H1 (cell line): ENCODE measurements at places on chromosomes 1 and 21.

GRCh38 chr1:55957276-55957675 lies 622.1 kb downstream of the PLPP3 start:
- no peaks in the 10 kb centered on the region for H3K4me1 ChIP-seq
- DNase-seq: no peak
- H3K36me3 ChIP-seq: no peaks in the 10 kb centered on the region
- H3K27me3 ChIP-seq: no peaks in the 10 kb centered on the region
- H3K27ac ChIP-seq: no peak overlapping the region

DNA sequence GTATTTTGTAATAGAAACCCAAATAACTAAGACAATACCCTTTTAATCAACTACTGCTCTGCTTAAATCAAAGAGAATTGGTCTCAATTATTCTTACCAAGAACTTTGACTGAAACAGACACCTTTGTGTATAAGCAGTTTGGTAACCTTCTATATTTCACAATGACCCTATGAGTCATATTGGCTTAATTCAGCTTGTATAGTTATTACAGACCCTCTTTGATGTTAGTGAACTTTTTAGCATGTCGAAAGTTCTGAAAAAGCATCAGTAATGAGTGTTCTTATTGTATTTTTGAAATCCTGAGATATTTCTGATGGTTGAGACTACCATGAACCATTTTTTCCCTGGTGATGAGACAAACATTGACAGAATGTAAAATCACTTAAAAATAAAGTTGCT lies 43.3 kb upstream of the RABGAP1L start:
- H3K4me3 ChIP-seq: no peak overlapping the region
- no peaks in the 10 kb centered on the region for H3K36me3 ChIP-seq
- H3K27ac ChIP-seq: no peak overlapping the region
- no peaks in the 10 kb centered on the region for H3K27me3 ChIP-seq
- no peaks in the 10 kb centered on the region for H3K4me1 ChIP-seq

DNA sequence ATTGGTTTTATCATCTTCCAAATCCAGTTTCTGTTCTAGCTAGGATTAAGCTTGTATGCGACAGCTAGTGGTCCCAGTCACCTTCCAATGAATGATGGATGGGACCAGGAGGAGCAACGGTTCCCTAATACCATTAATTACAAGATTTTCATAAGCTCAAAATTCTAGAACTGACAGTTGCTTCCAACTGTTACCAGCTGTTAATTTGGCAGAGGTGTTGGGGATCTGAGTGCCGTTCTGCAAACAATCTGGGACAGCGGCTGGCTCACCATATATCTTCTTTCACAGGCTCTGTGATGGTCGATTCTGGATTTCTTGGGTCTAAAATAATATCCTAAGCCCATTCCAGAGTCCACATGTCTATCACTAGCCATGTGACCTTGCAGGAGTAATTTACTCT lies 34.5 kb upstream of the RALGPS2 start:
- no peak overlapping the region for H3K27ac ChIP-seq
- H3K4me1 ChIP-seq: no peaks in the 10 kb centered on the region
- H3K4me3 ChIP-seq: no peak overlapping the region
- no peaks in the 10 kb centered on the region for H3K36me3 ChIP-seq
- no peak for DNase-seq
- no peaks in the 10 kb centered on the region for H3K27me3 ChIP-seq

- no peaks in the 10 kb centered on the region for H3K4me1 ChIP-seq
- no peaks in the 10 kb centered on the region for H3K27me3 ChIP-seq
- H3K36me3 ChIP-seq: 0 out of 2 replicates have a peak, but pooled peaks cover 7% of the 10 kb centered on the region
- no peak overlapping the region for H3K27ac ChIP-seq
- no peak for DNase-seq
These were observed 883 bp downstream of the LAMTOR2 start for GRCh38 chr1:156055281-156056048.

DNA sequence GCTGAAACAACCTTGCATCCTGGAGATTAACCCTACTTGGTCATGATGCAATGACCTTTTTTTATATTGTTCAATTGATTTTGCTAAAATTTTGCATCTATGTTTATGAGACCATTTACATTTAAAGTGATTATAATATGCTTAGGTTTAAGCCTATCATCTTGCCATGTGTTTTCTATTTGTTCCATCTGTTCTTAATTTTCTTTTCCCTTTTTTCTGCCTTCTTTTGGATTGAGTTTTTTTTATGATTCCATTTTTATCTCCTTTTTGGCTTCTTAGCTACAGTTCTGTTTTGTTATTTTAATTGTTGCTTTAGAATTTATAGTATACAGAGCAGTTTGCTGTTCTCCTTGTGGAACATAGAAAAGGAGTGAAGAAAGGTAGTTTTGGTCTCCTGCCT lies 385.1 kb upstream of the USP24 start:
- H3K27me3 ChIP-seq: no peaks in the 10 kb centered on the region
- no peak overlapping the region for H3K4me3 ChIP-seq
- H3K27ac ChIP-seq: no peak overlapping the region
- H3K36me3 ChIP-seq: no peaks in the 10 kb centered on the region
- H3K4me1 ChIP-seq: no peaks in the 10 kb centered on the region

- H3K27me3 ChIP-seq: no peaks in the 10 kb centered on the region
These were observed 713.5 kb downstream of the AMY1C start for GRCh38 chr1:104463126-104463697.

- no peak overlapping the region for H3K4me3 ChIP-seq
- H3K4me1 ChIP-seq: no peaks in the 10 kb centered on the region
- H3K27ac ChIP-seq: no peak overlapping the region
- DNase-seq: no peak
- H3K36me3 ChIP-seq: no peaks in the 10 kb centered on the region
- H3K27me3 ChIP-seq: no peaks in the 10 kb centered on the region
These were observed 248.4 kb upstream of the LRRC7 start for GRCh38 chr1:69319287-69319686.

DNA sequence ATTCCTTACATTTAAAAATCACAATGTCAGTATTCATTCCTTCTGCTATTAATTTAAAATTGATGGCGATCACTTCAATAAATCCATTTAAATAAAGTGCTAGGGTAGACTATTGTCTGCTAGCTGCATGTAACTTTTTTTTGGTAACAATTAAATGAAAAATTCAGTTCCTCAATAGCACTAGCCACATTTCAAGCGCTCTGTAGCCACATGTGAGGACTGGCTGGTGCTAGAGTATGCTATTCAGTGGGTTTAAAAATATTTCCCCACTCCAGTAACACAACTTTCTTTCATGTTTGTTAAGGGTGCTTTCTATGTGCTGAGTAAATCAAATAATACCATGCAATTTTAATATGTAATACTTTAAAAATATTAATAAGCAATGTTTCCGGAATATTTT lies 108.2 kb downstream of the LTN1 start:
- H3K36me3 ChIP-seq: no peaks in the 10 kb centered on the region
- H3K27me3 ChIP-seq: no peaks in the 10 kb centered on the region; the same call in 1 of the 2 replicates
- H3K4me1 ChIP-seq: no peaks in the 10 kb centered on the region; the same call in 1 of the 2 replicates
- no peak overlapping the region for H3K27ac ChIP-seq
- DNase-seq: no peak

- H3K27me3 ChIP-seq: no peaks in the 10 kb centered on the region; the same call in 1 of the 2 replicates
- no peak overlapping the region for H3K4me3 ChIP-seq
- no peaks in the 10 kb centered on the region for H3K4me1 ChIP-seq
- H3K27ac ChIP-seq: no peak overlapping the region
- no peaks in the 10 kb centered on the region for H3K36me3 ChIP-seq
These were observed 50.7 kb downstream of the TM2D1 start for GRCh38 chr1:61674221-61674620.

DNA sequence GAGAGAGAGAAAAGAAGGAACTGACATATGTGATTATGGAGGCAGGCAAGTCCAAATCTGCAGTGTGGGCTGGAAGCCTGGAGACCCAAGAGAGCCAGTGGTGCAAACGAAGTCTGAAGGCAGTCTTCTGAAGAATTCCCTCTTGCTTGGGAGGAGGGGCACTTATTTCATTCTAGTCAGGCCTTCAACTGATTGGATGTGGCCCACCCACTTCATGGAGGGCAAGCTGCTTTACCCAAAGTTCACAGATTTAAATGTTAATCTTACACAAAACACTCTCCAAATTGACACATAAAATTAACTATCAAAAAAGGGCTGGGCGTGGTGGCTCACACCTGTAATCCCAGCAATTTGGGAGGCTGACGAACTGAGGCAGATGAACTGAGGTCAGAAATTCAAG lies 103.5 kb upstream of the RAB3GAP2 start:
- no peaks in the 10 kb centered on the region; the same call in none of the 2 replicates for H3K4me1 ChIP-seq
- DNase-seq: no peak
- H3K27me3 ChIP-seq: no peaks in the 10 kb centered on the region
- no peak overlapping the region for H3K4me3 ChIP-seq

GRCh38 chr1:2330519-2331199 lies 60.7 kb downstream of the MORN1 start:
- H3K36me3 ChIP-seq: no peaks in the 10 kb centered on the region
- DNase-seq: no peak
- H3K4me1 ChIP-seq: no peaks in the 10 kb centered on the region
- no peak overlapping the region for H3K4me3 ChIP-seq

DNA sequence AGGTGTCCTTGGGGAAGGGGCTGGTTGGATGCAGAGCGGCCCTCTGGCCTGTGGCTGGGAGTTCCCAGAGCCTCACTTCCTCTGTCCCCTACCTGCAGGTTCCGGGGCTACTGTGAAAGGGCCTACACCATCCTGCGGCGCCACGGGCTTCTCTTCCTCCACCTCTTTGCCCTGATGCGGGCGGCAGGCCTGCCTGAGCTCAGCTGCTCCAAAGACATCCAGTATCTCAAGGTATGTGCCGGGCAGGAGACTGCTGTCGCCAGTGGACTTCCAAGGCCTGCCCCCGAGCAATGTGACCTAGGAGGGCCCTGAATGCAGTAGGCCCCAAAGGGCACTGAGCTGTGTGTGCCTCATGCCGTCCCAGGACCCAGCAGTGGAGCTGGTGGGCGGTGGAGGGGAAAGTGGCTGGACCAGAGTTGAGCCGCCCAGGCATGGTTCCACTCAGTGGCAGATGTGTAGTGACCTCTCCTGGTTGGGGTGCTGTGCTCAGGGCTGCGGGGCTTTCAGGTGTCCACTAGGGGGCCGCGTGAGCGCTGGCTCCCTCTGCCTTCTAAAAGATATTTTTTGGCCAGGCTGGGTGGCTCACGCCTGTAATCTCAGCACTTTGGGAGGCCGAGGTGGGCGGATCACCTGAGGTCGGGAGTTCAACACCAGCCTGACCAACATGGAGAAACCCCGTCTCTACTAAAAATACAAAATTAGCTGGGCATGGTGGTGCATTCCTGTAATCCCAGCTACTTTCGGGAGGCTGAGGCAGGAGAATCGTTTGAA lies 73.4 kb downstream of the PIK3CD start:
- peak; percentile 64 for DNase-seq
- H3K4me3 ChIP-seq: no peak overlapping the region
- no peaks in the 10 kb centered on the region for H3K27me3 ChIP-seq
- peaks cover 2% of the 10 kb centered on the region; the same call in 1 of the 2 replicates for H3K36me3 ChIP-seq

DNA sequence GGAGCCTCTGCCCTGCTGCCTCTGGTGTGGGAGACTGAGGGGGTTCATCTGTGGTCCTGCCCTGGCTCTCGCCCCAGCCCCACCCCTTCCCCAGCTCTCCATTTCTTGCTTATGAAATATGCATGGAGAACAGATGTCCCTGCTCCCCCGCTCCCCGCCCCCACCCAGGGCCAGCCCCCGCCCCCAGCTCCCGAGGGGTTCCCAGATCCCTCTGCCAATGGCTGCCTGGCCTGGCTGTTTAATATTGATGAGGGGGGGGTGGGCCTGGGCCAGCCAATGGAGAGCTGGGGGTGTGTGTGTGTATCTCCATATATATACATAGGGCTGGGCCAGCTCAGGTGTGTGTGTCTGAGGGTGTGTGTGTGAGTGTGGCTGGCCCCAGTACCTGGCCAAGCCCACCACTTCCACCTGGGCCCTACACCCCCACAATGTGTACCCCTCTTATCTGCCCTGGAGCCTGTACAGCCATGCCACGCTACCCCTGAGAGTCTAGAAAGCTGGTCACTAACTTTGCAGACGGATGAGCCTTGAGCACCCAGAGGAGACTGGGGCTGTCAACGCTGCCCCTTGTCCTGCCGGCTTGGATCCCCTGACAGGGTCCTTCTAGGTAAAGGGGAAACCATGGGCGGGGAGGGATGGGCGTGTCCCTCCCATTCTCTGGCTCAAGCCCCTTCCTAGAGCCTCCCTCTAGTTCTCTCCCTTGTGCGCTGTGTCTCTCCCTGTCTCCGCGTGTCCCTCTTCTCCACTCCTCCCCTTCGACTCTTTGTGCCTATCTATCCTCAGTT lies at the start of gene NHLH1:
TSS of gene NHLH1 (plus strand) at position 341 of the 785 bp plus-strand sequence. CDS start 3,661 bp downstream, outside the sequence.
- peaks cover 2% of the 10 kb centered on the region; the same call in 1 of the 2 replicates for H3K4me1 ChIP-seq
- H3K27me3 ChIP-seq: no peaks in the 10 kb centered on the region

DNA sequence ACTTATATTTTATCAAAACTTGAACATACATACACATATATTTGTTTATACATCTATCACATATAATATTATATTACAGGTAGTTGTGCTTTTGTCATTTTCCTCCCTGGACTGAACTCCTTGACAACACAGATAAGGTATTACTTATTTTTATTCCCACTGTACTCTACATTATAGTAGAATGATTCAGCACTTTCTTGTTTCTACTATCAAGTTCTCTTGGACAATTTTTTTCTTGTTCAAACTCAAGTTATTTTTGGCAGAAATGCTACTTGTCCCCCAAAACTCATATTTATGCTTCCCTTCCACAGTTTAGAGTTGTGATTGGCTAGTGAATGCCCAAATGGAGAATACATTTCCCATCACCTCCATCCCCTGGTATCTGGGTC lies 10.8 kb upstream of the PTPRC start:
- H3K4me1 ChIP-seq: no peaks in the 10 kb centered on the region
- H3K4me3 ChIP-seq: no peak overlapping the region
- no peaks in the 10 kb centered on the region for H3K27me3 ChIP-seq
- no peak overlapping the region for H3K27ac ChIP-seq

GRCh38 chr21:46163380-46163779 lies 8.0 kb upstream of the FTCD start:
- H3K4me3 ChIP-seq: no peak overlapping the region
- no peak overlapping the region for H3K27ac ChIP-seq
- peaks cover 10% of the 10 kb centered on the region; the same call in 1 of the 2 replicates for H3K36me3 ChIP-seq
- H3K27me3 ChIP-seq: no peaks in the 10 kb centered on the region; the same call in 1 of the 2 replicates
- DNase-seq: no peak
- H3K4me1 ChIP-seq: no peaks in the 10 kb centered on the region

DNA sequence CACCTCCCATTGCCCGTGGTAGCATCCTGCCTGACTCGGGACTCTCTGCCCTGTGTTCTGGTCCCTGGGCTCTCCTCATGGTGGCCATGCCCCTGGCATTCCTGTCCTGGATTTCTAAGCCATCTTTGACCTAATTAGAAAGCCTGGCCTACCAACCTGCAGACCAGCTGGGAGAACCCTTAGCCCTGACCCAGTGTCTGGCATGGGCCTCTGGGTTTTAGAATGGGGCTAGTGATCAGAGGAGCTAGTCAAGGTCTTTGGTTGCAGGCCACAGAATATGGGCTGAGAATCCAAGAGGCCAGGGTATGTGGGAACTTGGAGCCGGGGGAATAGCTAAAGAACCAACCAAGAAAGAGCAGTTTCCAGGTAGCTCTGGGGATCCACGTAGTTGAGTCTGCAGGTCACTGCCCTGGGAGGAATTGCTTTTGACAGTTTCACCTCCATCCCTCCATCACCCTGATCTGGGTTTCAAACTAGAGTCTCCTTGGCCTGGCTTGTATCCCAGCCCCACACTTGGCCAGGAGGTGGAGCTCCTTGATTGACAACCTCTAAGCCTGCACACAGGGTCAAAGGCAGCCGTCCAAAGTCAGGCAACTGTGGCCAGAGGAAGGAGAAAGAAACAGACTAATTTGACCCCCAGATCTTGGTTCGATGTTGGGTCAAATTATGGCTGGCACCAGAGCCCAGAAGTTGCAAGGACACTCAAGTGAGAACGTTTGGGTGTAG lies 54.7 kb upstream of the ABCG1 start:
- DNase-seq: no peak
- no peak overlapping the region for H3K27ac ChIP-seq
- H3K36me3 ChIP-seq: no peaks in the 10 kb centered on the region
- no peaks in the 10 kb centered on the region for H3K27me3 ChIP-seq
- H3K4me1 ChIP-seq: no peaks in the 10 kb centered on the region
